ENCODE measurements at places on chromosomes 16 and 17.

- DNase-seq: no peak
Observed at GRCh38 chr17:55749985-55750384, 866 bp upstream of the PCTP start.

DNA sequence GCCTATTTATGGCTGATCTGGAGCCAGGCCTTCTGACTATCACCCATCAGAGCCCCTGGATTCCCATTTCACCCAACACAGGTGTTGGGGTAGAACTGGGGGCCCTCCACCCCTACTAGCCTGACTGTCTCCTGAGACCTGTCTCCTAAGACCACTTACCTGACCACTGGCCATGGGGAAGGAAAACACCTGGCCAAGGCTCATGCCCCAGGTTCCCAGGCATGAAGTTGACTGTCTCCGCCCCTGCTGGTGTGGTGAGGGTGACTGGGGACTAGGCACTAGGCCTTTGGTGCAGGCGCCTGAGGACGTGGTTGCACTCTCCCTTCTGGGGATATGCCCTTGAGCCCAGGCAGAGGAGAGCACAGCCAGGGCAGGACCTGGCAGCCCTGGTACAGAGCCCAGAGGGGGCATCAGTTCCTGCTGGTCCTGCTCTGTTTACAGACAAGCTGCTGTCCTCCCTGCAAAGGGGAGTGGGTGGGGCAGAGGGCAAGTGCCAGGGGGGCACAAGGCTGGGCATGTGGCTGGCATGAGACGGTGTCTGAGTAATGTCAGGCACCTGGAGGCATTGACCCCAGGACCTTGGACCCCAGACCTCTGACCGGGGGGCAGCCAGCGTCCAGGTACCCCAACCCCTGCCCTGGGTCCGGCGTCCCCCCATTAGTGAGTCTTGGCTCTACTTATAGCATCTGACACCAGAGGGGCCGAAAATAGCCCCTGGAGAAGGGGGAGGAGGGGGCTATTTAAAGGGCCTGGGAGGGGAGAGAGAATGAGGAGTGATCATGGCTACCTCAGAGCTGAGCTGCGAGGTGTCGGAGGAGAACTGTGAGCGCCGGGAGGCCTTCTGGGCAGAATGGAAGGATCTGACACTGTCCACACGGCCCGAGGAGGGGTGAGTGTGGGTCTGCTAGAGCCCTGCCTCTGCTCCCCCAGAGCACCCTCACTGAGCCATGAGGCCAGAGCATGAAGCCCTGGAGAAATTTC lies at the start of gene TCAP:
Gene TCAP (plus strand): TSS at position 769 of the 981 bp plus-strand sequence. CDS start 11 bp downstream, at position 780.
- no peak for DNase-seq

DNA sequence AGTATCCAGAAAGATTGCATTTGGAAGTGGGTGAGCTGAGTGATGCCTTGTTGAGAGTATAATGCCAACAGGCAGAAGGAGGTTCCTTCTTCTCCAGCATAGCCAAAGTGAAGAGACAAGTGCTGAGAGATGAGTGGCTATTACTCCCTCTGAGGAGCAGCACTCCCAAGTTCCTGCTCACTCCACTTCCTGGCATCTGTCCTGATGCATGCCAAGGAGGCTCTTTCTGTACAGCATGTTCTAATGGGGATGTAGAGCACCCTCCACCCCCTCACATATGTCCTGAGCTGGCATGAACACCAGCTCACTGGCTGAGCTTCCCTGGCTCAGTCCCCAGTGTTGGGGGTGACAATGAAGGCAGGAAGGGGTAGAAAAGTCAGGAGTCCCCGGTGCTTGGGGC lies 44.2 kb upstream of the DNAH9 start:
- no peak for DNase-seq

- DNase-seq: no peak
Observed at GRCh38 chr16:79609861-79610260, 9.3 kb upstream of the MAF start.

- DNase-seq: no peak
Observed at GRCh38 chr17:16150251-16150856, 65.0 kb downstream of the NCOR1 start.

DNA sequence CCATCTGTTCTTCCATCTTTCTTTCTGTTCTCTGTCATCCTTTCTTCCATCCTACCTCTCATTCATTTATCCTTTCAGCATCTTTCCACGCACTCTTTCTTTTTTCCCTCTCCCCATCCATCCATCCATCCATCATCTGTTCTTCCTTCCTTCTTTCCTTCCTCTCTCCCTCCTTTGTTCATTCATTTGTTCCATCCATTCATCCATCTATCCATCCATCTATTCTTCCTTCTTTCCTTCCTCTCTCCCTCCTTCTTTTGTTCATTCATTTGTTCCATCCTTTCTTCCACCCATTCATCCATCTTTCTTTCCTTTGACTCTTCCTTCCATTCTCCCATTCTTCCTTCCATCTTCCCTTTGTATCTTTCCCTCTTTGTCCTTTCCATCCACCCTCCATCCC lies 39.2 kb downstream of the ARHGAP23 start:
- DNase-seq: no peak

- DNase-seq: no peak
Observed at GRCh38 chr17:80555266-80555665, 10.6 kb downstream of the RPTOR start.

DNA sequence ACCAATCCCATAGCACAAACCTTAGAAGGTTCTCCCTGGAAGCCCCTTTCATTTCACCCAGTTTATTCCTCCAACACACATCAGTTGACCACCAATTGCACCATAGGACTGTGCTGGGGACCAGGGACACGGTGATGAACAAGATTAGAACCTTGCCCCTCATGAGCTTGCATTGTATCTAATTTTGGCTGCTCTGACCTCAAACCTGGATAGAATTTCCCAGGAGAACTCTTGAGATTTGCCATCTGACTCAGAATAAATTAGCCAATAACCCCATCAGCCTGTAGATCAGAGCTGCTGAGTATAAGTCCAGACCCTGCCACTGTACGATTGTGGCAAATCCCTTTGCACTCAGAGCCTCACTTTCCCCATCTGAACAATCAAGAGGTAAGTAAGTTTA lies 52.1 kb downstream of the CDH11 start:
- no peak for DNase-seq

DNA sequence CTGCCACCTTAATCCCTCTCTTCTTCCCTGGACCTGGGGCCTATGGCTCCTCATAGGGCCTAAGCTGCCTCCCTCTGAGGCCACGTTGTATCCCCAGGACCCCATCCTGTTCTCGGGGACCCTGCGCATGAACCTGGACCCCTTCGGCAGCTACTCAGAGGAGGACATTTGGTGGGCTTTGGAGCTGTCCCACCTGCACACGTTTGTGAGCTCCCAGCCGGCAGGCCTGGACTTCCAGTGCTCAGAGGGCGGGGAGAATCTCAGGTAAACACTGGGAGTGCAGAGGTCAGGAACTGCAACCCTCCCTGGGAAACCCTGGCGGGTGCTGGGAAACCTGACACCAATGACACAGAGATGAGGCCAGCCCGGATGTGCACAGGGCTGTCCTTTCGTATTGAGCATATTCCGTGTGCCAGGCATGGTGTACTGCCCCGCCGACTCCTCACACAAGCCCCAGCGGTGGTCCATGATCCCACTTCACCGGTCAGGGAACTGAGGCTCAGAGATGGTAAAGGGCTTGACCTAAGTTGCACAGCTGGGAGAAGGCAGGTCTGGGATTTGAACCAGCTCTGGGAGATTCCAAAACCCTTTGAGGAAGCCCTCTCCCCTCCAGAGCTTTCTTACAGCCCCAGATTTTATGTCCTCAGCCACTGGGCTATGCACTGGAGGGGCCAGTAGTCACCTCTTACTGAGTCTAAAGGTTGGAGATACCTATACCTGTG lies 22.9 kb downstream of the ANKRD40 start:
- no peak for DNase-seq

- DNase-seq: no peak
Observed at GRCh38 chr17:60352569-60352968, 39.4 kb downstream of the USP32 start.

DNA sequence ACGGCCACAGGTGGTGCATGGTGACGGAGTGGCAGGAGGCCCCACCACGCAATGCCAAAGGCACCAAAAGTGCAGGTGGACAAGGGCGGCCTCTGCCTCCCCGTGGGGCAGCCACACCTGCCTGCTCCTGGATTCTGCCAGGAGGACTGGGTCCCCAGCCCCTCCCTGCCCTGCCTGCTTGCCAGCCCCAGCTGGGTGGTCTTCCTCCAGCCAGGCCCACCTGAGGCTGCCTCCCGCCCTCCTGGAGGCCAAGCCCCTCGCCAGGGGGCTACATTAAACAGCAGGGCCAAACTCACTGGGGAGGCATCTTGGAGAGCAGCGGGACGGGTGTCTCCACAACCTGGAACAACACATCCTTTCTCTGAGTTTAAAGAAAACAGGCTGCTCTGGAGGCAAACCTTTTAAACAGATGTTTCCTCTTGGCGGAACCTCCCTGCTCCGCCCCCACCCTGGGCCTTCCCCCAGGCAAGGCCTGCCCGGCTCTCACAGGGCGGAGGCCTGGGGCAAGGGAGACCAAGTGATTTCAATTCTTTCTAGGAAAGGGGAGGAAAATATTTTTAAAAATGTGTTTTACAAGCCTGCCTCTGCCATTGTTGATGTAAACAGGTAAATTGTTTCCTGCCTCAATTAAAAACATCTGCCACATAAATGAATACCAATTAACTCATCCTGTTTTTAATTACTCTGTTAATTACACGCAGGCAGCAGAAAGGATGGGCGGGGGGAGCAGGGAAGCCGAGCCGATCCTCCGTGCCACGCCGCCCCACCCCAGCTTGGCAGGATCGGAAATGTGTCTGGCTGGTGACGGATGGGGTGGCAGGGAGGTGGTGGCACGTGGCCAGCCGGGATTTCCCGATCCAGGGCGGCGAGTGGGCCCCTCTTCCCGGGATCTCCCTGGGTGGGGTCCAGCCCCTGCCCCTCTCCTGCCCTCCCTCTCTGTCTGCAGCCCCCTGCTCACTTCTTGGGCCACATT lies 54.4 kb upstream of the PABPN1L start:
- no peak for DNase-seq

DNA sequence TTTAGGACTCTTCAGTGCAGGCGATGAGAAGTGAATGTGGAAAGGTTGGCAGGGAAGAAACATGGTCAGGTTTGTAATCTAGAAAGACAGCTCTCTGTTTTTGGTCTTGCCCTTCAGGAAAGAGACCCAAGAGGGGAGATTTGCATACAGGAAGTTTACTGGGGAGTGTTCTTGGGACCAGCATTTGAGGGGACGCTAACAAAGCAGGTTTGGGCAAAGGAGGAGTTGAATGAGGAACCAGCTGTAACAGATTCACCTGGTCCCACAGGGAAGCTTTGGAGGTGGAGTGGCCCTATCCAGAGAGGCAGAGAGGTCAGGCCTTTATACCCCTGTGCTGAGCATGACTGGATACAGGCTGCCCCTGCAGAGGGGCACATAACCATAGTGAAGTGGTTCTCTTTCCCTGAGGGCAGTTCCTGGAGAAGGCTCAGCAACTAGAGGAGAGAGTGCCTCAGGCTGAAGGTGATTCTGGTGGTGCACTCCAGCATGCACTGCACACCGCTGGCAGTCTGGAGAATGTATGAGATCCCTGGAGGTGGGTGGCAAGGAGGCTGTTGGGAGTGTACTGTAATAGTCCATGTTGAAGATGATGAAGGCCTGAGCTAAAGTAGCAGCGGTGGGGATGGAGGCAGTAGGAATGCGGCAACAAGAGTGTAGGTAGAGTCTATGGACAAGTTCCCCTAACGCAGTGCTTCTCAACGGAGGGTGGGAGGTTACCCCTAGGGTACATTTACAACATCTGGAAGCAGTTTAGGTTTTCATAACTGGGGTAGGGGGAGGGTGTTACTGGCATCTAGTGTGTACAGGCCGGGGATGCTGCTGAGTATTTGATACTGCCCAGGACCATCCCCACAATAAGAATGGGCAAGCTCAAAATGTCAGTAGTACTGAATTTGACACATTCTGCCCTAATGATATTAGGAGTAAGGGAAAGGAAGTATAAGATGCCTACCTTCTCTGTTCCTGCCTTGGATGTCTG lies 37.2 kb downstream of the MAP2K6 start:
- DNase-seq: no peak

DNA sequence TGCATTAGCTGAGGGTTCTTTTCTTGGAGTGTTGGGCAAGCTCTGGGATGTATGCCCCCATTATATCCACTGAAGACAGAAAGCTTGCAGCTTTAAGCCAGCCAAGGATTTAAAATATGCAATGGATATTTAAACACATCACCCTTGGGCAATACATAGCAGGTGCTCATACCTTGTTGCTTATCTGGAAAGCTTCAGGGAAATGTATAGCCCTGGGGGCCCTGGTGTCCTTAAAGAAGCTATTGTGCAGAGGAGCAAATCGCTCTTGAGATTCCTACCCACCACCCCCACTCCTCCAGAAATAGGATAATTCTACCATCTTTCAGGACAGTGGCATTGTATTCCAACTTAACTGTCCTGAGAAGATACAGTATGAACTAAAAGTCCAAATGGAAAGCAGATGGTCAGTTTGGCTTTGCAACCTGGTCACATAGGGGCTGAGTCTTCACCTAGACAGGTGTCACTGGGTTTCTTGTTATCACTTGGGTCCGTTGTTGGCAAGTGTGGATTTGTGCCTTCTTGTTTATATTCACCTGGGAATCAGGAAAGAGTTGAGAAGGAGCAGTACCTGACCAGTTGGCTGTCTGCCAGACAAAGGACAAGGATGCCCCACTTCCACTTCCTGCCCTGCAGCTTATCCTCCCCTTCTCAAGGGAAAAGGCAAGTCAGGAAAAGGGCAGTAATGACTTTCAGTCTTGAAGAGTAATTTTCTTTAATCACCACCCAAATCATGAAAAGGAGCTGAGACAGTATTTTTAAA lies 3.4 kb downstream of the ANKRD40CL start:
- no peak for DNase-seq

- no peak for DNase-seq
Observed at GRCh38 chr16:58041628-58041955, 16.0 kb downstream of the MMP15 start.

- no peak for DNase-seq
Observed at GRCh38 chr17:45397796-45398195, 34.9 kb downstream of the ARHGAP27 start.

- no peak for DNase-seq
Observed at GRCh38 chr17:51132964-51133319, 12.3 kb upstream of the SPAG9 start.

GRCh38 chr16:85856079-85856478 lies 42.9 kb upstream of the IRF8 start:
- DNase-seq: no peak

- no peak for DNase-seq
Observed at GRCh38 chr17:66981983-66982508, 17.5 kb downstream of the CACNG4 start.

GRCh38 chr17:76223802-76224201 lies 16.5 kb downstream of the RNF157 start:
- no peak for DNase-seq

DNA sequence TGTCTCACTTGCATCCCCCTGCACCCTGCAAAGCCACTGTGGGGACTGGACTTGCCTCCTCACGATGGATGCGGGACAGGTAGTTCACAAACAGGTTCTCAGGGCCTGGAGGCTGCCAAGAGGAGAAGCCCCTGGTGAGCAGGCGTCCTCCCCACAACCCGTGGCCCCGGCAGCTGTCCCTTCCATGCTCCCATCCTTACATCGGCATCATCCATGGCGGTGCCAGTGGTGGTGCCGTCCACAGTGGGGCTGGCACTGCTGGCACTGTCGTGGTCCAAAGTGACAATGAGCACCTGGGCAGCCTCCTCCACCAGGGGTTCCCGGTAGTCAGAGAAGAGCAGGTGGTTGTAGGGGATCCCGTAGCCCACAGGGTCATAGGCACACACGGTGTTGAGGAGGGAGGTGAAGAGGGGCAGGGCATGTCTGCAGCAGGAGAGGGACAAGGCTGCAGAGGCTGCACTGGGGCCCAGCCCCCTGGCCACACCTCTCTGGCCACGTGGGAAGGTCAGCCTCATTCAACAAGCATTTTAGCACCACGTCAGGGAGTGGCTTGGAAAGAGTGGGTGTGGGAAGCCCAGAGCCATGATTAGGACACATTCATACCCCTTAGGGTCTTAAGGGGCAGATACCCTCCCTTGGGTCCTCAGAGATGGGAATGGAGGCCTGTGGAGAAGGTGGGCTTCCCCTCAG lies 12.6 kb downstream of the HID1 start:
- no peak for DNase-seq
